Adrenal gland (tissue), 19 donors: ENCODE measurements at places on chromosomes 16 and 17.

GRCh38 chr16:17368446-17368845, 102.3 kb downstream of the XYLT1 start:
- no peak for DNase-seq

DNA sequence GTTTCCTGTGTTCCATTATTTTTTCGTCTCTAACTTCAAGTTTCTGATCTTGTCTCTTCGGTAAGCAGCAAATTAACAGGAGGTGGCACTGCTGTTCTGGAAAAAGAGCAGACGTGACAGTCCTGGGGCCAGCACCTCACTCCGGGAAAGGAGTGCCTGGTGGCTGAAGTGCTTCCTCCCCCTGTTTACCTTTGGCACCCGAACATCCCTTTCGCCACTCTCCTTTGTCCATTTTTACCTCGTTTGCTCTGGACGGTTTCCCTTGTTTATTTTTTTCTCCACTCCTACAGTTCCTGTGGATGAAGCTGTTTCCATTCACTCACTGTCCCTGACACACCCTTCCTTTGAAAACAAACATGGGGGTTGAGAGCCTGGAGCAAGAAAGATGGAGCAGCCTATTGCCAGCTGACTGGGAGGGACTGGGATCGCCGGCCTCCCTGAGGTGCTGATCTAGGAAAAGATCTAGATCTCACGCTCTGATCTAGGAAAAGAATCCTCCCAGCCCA, 12.6 kb downstream of the SAP30BP start:
- no peak for DNase-seq

DNA sequence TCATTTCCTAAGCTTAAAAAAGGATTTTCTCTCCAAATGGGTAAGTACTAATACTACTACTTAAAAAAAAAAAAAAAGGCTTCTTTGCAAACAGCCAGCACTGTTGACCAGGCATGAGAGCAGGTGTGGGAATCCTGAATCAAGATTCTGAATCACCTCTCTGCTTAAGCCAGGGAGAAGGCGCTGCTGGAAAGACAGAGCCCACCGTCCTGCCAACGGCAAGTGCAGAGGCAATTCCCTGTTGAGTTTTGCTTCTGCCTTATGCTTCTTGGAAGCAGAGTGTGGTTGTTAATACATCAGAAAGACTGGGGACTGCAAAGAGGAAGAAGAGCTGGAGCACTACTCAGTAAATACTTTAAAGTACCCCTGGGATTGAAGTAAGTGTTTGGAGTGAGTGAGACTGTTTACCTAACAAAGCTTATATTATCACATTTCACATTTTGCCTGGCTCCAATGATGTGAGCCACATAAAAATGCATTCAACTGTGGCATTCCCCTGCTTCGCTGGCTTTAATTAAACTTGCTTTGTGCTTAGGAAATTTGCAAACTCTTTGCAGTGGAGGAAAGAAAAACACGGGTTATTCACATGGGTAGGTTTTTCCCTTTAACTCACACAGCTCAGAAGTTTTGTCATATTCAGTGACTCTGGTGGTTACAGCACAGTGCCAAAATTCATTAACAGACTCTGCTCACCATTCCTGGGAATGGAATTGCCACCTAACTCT, 86.0 kb upstream of the KIF2B start:
- no peak for DNase-seq

DNA sequence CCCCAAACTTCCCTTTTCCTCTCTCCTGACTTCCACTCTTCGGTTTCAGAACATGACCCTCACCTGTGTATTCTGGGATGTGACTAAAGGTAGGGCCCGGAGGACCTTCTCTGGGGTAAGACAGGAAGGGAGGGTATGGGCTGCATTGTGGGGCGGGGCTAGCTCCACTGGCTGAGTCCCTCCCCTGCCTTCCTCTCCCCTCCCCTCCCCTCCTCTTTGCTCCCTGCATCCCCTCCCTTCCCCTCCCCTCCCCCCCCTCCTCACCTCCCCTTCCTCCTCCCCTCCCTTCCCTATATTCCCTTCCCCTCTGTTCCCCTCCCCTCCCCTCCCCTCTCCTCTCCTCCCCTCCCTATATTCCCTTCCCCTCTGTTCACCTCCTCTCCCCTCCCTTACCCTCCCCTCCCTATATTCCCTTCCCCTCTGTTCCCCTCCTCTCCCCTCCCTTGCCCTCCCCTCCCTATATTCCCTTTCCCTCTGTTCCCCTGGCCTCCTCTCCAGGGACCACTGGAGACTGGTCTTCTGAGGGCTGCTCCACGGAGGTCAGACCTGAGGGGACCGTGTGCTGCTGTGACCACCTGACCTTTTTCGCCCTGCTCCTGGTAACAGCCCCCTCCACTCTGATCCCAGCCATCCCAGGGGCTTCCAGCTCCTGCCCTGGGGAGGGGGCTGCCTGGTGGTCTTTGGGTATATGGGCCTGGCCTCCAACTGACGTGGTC, 11.8 kb downstream of the ADGRG3 start:
- DNase-seq = no peak

GRCh38 chr16:48960830-48961229, 320.8 kb downstream of the CBLN1 start:
- DNase-seq = no peak

- DNase-seq = no peak
These were observed 150.0 kb upstream of the RBFOX1 start for GRCh38 chr16:7182510-7183109.

GRCh38 chr16:11250091-11250785, 5.8 kb downstream of the SOCS1 start:
- DNase-seq = no peak

DNA sequence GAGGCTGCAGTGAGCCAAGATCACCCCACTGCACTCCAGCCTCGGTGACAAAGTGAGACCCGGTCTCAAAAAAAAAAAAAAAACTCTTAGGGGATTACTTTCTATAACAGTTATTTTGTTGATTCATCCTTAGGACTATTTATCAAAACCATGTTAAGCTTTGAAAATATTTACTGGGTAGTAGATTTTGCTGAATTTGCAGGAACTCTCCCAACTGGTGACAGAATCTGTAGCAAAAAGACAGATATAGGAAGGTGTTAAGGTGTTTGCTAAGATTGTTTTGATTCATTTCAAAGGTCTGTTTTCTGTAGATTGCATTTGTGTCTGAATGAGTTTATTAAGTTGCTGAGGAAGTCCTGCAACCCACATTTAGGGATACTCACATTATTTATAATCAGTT, 192.6 kb downstream of the PRKCA start:
- no peak for DNase-seq

DNA sequence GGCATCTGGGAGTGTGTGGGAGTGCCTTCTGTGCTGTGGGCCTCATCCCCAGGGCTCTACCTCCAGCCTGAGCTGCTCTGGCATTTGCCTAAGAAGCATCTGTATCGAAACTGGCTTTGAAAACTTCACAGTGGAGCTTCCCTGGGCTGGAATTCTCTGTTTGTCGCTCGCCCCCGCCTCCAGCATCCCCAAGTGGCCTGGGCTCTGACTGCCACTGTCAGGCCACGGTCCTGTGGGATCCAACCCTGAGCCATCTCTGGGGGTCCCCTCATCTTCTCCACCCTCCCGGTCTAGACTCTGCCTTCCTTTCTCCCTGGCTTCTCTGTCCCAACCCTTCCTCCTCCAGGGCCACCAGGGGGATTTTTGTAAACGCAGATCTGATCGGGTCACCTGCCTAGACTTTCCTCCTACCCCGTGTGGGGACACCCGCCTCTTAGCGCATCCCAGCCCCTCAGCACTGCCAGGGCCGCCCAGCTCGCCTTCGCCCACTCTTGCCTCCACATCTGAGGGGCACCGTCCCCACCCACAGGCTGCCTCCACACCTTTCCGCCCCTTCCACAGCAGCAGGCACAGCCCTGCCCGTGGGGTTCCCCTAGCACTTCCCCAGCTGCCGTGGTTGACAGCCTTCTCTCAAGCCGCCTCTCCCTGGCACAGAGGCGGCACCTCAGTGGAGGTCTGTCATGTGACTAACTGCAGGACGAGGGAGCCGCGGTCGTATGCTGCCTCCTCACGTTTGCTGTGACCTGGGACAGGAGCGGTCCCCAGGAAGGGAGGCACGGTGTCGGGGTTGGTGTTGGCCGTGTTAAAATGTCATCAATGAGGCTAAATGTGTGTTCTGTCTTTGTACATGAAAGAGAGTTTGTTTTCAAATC, 12.0 kb downstream of the TBC1D24 start:
- DNase-seq = no peak

DNA sequence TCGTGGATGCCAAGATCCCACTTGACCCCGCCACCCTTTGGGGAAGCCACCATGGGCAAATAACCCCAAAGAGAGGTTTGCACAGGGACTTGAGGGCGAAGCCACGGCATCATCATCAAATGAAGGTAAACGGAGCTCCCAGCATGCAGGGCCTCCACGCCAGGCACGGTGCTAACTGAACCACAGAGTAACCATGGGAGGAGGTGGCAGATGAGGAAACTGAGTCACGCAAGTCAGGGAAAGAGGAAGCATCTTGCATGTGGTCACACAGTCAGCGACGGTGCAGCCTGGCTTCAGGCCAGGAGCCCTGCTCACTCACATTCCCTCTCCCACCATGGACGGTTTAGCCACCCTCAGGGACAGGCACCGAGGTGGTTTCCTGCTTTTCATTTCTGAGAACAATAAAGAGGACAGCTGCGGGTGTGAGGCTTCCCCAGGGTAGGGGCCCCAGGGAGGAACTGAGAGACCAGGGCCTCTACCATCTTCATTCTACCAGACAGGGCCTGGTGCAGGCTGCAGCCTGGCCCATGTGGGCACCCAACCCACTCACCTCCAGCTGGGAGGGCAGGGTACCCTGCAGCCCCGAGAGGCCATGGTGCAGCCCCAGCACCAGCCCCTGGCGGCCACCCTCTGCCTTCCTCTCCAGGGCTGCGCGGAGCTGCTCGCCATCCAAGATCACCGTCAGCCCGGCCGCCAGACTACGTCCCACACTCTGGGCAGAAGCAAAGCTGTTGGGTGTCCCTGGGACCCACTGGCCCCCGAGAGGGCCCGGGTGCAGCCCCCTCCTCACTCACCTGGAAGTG, 78.3 kb downstream of the RMI2 start:
- DNase-seq = no peak

DNA sequence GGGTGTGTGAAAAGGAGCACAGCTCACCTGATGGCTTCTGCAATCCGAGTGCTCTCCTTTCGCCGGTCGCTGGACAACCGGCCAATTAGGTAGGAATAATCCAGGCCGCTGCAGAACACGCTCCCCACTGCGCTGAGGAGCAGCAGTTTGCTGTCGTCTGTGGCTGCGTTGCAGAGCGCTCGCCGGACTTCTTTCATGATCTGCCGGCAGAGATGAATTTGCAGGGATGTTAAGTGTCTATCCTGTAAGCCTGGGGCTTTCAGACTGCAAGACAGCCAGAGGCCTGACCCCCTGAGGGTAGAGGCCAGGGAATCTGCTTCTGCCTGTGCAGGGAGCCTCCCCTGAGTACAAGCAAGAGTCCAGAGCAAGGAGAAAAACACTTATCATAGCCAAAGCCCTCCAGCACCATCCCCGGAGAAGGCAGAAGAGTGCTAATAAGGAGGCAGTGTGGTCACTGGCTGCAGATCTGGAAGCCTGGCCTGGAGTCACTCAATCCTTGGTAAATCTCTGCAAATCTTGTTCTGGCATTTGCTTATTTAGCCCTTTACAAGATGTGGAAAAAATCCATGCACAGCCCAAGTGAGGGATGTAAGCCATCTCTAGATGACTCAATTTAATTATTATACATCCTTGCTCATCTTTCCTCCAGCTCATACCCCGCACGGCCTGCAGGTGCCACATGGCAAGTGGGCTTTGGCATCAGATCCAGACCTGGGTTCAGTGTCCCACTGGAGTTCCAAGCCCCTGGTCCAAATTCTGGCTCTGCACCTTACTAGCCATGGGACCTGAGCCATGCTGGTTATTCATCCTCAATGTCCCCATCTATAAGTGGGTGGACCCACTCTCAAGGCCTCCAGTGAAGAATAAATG, 80.2 kb downstream of the DYNLRB2 start:
- no peak for DNase-seq

DNA sequence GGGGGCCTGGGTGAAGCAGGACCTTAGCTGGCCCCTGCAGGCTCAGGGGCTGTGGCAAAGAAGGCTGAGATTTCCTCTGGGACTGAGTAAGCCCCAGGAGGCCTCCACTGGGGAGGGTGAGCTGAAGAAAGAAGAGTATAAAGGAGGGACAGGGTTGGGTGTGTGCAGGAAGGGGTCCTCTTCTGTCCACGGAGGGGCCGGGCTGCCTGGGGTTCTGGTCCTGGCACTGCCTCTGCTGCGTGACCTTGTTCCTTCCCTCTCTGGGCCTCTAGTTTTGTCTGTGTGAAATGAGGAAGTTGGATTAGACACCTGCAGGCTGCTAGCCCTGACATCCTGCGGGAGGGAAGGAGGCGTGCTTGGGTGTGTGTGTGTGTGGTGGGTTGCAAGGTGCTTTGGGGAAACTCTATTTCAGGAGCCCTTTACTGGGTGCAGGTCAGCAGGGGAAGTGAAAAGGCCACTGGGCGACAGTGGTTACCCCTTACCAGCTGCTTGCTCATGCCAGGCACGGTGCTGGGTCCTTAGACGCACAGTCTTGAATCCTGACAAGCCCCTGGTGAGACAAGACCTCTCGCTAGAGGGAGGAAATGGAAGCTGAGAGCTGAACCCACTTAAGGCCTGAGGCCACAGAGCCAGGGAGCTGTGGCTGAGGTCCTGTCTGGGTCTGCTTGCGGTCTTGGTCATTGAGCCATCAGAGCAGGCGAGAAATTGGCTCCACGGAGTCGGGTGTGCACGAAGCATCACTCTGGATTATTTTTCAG, 60.7 kb downstream of the OR1D5 start:
- DNase-seq = no peak

- no peak for DNase-seq
These were observed 4.1 kb downstream of the TRIM65 start for GRCh38 chr17:75892556-75893224.

- no peak for DNase-seq
These were observed 818 bp downstream of the DNAJC7 start for GRCh38 chr17:42016411-42016831.

GRCh38 chr16:55641430-55642056, 14.2 kb upstream of the SLC6A2 start:
- no peak for DNase-seq

- no peak for DNase-seq
These were observed 3.2 kb downstream of the CCR7 start for GRCh38 chr17:40561871-40562611.

- DNase-seq = no peak
These were observed 197.3 kb upstream of the SDK2 start for GRCh38 chr17:73841431-73842060.

DNA sequence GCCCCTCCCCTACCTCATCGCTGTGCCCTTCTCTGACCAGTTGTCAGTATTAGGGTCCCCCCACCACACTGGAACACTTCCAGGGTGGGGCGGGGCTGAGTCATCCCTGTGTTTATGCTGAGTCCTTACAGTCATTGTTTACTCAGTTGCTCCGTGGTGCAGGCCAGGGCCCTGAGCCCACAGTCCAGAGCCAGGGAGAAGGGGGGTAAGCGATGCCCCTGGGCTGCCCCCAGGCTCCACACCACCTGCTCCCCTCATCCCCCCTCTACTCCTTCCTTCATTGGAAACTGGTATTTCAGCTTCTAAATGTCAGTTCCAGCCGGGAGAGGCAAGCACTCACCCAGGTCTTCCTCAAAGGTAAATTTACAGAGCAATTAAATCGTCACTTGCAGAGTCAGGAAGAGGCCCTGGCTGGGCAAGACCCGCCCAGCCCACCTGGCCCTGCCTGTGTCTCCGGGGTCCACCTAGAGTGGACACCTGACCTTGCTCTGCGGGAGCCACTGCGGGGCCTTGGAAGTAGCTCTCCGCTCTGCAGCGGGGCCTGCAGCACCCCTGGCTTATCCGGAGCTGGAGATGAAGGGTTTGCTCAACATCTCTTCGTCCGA, 4.8 kb downstream of the ATP2A3 start:
- no peak for DNase-seq

GRCh38 chr16:57066625-57067024, 25.8 kb upstream of the CPNE2 start:
- no peak for DNase-seq

- no peak for DNase-seq
These were observed 2.1 kb downstream of the METTL22 start for GRCh38 chr16:8623634-8624033.
